ENCODE measurements at places on chromosomes 2 and 18.
A peak's percentile ranks its signal among the peaks of the same experiment; 100 is the strongest.

- peak; percentile 81 for DNase-seq
Observed at GRCh38 chr18:67043276-67043675, 439.4 kb upstream of the CDH19 start.

DNA sequence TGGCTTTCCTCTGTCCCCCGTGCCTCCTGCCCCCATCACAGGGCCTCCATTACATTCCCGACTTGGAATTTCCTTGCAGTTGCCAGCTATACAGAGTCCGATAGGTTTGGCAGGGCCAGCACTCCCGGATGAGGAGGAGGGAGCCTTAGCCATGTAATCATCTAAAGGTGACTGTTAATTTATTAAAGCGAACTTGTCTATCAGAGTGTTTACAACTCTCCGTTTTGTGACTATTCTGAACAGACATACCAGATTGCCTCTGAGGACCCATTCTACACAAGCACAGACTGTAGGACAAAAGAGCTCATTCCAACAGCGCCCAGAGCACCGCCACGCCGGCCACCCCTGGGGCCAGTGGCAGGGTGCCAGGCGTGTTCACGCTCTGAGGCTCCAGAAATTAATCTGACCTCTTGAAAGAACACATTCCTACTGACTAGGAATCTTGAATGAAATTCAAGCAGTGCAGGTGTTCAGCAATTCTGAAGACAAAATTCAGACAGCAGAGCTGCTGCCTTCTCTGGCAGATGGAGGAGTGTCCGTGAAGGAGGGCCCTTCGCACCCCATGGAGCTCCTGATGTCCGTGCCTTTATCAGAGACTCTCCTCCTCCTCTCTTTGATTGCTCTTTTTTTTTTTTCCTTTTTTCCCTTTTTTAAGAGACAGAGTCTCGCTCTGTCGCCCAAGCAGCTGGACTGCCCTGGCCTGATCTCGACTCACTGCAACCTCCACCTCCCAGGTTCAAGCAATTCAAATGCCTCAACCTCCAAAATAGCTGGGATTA, 58.1 kb upstream of the RALBP1 start:
- peak; percentile 47 for DNase-seq

DNA sequence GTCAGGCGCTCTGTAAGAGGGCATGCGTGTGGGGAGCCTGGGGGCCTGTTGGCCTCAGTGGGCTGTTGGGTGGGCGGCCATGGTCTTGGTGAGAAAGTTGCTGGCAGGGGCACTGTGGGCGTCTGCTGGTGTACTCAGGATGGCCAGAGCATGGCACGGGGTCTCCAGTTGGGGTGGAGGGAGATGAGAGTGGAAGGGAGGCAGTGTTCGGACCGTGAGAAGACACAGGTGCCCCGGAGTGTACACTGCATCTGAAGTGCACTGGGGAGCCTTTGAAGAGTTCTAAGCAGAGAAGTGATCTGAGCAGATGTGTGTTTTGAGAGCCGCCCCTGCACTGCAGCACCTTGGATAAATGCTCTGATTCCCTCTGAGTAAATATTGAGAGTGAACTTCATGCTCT, 150.8 kb downstream of the LDLRAD4 start:
- DNase-seq = no peak

GRCh38 chr2:195619590-195619989, 37.4 kb upstream of the SLC39A10 start:
- no peak for DNase-seq

GRCh38 chr18:42929181-42929580, 186.3 kb downstream of the RIT2 start:
- DNase-seq = no peak

DNA sequence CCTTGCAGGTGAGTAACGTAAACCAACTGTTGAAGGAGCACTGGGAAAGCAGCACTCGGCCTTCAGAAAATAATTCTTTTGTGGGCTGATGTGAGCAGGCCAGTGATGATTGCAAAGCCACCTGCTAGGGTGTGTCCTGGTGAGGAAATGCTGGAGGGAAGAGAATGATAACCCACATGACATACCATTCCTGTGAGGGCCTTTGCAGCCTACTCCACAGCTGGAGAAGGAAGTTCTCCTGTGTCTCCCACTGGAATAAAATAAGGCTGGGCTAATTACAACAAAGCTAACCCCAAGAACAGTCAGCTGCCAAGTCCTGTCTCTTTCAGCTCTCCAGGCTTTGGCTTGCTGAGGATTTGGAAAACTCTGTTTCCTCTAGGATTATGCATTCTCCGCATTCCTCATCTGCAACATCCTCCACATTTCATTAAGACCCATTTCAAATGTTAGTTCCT, 16.7 kb upstream of the DSG1 start:
- DNase-seq = no peak

- no peak for DNase-seq
Observed at GRCh38 chr2:46569061-46569560, 89.7 kb downstream of the TMEM247 start.

GRCh38 chr2:33042265-33042664, 95.5 kb downstream of the LTBP1 start:
- DNase-seq = no peak

- DNase-seq = no peak
Observed at GRCh38 chr2:60862642-60863041, 18.7 kb upstream of the REL start.

GRCh38 chr2:146634230-146635097, 1210.4 kb upstream of the ACVR2A start:
- no peak for DNase-seq

DNA sequence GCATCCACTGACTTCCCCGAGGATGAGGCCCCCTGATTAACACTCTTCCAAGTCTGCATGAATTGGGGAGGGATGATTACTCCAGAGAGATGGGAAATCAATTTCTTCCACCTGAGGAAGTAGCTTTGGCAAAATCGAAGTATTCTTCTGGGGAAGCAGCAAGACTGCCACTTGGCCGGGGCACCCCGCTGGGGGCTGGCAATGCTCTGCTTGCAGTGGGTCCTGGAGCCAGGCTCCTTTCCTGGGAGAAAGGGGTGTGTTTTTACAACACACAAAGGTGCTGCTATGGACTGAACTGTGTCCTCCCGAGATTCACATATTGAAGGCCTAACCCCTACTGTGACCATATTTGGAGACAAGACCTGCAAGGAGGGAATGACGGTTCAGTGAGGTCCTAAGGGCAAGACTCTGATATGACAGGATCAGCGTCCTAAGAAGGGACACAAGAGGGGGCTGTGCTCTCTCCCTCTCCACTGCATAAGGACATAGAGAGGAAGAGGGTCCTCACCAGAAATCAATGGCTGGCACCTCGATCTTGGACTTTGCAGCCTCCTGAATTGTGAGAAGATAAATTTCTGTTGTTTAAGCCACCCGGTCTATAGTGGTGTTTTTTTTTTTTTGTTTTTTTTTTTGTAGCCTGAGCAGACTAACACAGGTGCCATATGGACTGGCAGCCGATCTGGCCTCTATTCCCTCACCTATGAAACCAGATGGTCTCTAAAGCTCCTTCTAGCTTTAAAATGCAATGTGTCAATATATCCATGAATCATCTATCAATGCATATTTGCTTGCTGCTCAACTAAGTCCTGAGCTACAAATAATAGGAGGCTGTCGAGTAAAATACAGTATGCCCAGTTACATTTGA, 3.6 kb upstream of the SMARCAL1 start:
- no peak for DNase-seq

DNA sequence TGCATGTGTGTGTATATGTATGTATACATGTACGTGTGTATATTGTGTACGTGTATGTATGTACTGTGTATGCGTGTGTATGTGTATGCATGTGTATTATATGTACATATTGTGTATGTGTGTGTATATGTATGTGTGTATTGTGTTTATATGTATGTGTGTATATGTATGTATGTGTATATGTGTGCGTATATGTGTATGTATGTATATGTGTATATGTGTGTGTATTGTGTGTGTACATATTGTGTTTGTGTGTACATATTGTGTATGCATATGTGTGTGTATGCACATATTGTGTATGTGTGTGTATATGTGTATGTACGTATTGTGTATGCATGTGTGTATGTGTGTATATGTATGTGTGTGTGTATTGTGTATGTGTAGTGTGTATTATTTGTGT, 15.6 kb upstream of the NEU4 start:
- no peak for DNase-seq

GRCh38 chr18:9319333-9319732, 15.2 kb upstream of the TWSG1 start:
- no peak for DNase-seq

DNA sequence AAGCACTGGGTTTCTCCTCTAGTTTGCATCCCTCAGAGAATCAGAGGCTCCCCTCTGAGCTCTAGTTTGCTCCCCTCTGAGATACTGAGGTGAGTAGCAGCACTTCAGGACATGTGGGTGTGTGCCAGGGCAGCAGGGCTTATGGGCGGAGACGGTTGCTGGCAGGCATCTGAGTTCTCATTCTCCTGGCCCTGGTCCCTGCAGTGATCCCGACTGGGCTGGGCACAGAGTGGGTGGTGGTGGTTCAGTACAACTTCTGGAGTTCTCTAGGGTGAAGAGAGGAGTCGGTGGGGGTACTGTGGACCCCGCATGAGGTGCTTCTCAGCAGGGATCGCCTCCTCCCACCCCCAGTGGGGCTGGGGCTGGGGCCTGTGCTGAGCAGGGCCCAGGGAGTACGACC, 47.9 kb downstream of the BOLA3 start:
- DNase-seq = no peak

- DNase-seq = peak; percentile 80
Observed at GRCh38 chr2:239160226-239161143, 240.3 kb downstream of the HDAC4 start.

DNA sequence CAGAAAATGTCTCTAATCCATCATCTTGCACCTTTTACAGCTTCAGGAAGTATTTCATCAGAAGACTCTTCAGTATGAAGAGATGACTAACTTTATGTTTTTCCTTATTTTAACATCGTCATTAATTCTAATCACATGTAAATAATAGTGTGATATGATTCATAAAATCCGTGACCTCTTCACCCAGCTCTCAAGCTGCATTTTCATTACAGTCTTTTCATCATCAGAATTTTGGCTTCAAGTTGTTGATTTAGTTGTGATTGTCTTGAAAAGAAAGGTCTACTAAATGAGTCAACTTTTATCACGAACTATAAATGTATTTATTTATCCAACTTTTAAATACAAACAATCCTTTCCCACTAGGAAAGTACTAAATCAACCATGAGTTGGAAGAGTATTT, 410.3 kb downstream of the LRP1B start:
- DNase-seq = no peak

GRCh38 chr18:45103319-45104048, 422.8 kb downstream of the SETBP1 start:
- DNase-seq = no peak

DNA sequence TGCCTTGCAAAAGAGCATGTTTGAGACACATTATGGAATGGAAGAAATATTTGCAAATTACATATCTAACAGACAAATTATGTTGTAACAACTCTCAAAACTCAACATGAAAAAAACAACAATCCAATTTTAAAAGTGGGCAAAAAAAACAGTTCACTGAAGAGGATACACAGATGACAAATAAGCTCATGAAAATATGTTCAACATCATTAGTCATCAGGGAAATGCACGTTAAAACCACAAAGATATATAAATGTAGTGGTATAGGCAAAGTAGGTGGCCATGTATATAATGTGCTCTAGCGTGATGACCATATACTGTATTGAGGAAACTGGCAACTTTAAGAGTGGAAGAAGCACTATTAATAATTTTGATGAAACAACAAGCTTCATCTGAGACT, 220.1 kb downstream of the IRS1 start:
- no peak for DNase-seq

GRCh38 chr18:75269696-75270095, 59.1 kb downstream of the TSHZ1 start:
- no peak for DNase-seq

GRCh38 chr2:84906900-84907714, 1.7 kb downstream of the TMSB10 start:
- DNase-seq = no peak

DNA sequence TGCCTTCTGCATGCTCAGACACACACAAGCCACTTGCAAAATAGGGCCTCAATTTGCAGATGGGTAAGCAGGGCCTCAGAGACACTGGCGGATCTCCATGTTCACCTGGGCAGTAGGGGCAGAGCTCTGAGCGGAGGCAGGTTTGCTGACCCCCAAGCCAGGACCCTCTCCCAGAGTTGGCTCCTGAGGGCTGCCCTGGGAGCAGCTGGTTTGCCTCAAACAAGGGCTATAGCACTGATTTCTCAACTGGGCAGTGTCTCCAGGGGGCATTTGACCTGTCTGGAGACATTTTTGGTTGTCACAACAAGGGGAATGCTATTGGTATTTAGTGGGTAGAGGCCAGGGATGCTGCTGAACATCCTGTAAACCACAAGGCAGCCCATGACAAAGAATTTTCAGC, 11.6 kb downstream of the GLI2 start:
- peak; percentile 71 for DNase-seq

DNA sequence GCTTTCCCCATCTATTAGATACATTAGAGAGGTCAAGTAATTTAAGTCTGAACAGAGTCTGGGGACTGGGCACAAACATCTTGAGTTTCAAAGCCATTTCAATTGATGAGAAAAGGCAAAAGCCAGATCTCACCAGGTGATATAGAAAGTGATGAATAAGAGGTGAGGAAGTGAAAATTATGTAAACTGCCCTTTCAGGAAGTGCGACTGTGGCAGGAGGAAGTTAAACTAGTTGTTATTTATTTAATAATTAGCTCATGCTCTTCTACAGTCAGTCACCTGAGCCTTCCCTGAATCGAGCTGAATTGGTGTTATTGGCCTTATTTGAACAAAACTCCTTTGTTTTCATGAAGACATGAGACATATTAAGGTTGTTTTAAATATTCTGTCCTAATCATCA, 115.1 kb downstream of the CDH20 start:
- DNase-seq = no peak

DNA sequence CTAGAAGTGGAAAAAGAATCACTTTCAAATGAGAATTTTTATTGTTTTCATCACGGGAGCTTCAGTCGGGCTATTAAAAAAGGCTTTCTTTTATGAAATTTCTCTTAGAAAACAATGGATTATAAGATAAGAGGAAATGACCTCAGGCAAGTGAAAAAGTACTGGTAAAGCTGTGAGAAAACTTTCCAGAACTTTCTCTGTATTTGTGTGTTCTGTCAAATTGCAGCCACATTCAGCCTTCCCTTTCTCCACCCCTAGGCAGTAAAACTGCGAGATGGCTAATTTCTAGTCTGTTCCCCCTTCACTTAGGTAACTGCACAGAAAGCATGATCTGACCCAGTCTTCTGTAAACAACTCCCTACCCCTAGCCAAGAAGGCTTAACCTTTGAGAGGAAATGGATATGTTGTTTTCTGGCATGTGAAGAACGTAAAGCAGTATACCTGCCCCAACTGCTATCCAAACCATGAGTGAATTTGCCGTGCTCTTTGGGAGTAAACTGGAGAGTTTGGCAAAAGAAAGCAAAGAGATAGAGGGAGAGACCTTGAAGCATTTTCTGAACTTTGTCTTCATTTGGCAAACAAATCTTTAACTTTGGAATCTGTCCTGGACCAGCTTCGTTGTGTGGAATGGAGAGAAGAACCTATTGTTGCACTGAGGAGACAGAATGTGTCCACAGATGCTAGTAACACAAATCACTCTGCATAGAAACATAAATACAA, 105.4 kb downstream of the ETAA1 start:
- DNase-seq = no peak

- no peak for DNase-seq
Observed at GRCh38 chr2:223121283-223121682, 69.3 kb downstream of the KCNE4 start.

All from mesenteric fat pad (tissue), 1 donor.